ENCODE measurements at places on chromosomes 1 and 21. TPM values are rescaled to one million over a fixed set of nuclear protein-coding genes. Genes with fewer than 3 reads are reported as not detected.

Gene TMPRSS15
- total RNA-seq = not detected

Gene GUCA2A
- not detected for total RNA-seq

Gene PIK3C2B
- 31.5 TPM for total RNA-seq

Gene PLCH2
- 0.16 TPM for total RNA-seq

Gene LDLRAD2
- not detected for total RNA-seq

Gene C1orf115
- total RNA-seq = 44.6 TPM

DNA sequence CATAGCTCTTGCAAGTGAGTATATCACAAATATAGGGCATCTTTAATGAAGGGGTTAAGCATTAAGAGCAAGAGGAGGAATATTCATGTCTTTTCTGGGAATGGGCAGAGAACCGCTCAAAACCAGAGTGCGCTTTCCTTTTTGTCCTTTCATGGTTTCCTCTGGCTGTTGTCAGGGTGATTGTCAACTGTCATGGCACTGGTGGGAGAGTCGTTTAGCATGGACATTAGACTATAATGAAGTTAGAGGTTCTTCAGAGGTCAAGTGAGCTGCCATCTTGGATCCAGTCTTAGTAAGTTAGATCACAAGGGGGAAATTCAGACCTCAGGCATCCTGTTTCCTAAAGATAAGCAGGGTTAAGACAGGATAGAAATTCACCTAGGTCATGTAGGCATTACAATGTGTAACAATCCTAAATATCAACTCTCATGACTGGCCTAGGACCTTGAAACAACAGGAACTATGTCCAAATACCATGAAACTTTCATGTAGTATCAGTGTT, 12.1 kb upstream of the COA6 start:
- no peak for DNase-seq
- H3K27ac ChIP-seq = no peak overlapping the region
- H3K27me3 ChIP-seq = no peaks in the 10 kb centered on the region
- no peaks in the 10 kb centered on the region for H3K4me1 ChIP-seq
- no peaks in the 10 kb centered on the region for H3K36me3 ChIP-seq
- no peak overlapping the region for H3K4me3 ChIP-seq

DNA sequence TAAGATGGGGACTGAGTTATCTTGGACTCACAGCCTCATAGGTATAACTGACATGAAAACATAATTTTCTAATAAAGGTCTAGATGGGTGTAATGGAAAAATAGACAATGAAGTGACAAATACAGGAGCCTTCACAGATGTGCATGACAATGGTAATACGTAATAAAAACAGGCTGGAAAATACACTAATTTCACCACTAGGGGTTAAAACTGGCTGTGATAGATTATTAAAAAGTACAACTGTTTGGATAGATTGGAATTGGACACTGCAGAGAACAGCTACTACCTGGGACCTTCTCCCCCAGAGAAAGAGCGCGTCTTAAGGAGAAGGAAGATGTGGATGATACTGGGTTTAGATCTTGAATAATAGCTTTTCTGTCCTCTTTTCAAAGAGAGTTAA, 9.8 kb downstream of the KAZN start:
- no peak overlapping the region for H3K27ac ChIP-seq
- H3K4me3 ChIP-seq = no peak overlapping the region
- no peak for DNase-seq
- H3K4me1 ChIP-seq = no peaks in the 10 kb centered on the region

- no peaks in the 10 kb centered on the region for H3K27me3 ChIP-seq
- H3K4me3 ChIP-seq = no peak overlapping the region
- DNase-seq = no peak
- no peaks in the 10 kb centered on the region for H3K36me3 ChIP-seq
These were observed 26.0 kb upstream of the KCNA3 start for GRCh38 chr1:110700767-110701166.

DNA sequence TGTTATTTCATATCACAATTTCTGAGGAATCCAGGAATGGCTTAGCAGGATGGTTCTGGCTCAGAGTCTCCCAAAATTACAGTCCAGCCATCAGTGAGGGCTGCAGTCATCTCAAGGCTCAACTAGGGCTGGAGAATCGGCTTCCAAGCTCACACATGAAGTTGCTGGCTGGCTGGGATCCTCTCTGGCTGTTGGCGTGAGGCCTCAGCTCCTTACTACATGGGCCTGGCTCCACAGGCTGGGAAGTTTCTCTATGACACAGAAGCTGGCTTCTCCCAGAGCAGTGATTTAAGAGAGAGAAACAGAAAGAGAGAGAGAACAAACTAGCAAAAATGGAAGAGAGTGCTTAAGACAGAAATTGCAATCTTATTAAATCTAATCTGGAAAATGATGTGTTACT, 38.8 kb upstream of the RGS8 start:
- no peaks in the 10 kb centered on the region for H3K36me3 ChIP-seq
- H3K4me3 ChIP-seq = no peak overlapping the region
- no peaks in the 10 kb centered on the region for H3K4me1 ChIP-seq
- H3K27me3 ChIP-seq = no peaks in the 10 kb centered on the region

DNA sequence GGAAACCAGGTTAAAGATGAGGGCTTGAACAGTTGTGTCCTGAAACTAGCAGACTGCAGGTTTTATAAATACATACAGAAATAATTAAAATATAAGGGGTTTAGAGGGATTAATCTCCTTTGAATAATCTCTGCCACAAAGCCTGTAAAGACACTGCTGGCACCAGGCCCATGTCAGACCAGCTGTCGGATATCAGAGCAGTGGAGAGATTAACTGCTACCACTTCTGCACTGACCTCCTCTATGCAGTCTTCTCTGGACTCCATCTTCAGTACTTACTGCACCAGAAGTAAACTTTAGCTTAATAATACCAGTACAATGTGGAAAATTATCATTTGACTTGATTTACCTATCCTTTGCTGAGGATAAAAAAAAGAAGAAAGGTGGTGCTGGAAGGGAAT, 128.6 kb downstream of the LHX4 start:
- H3K36me3 ChIP-seq = no peaks in the 10 kb centered on the region
- H3K27ac ChIP-seq = no peak overlapping the region
- no peaks in the 10 kb centered on the region for H3K4me1 ChIP-seq
- DNase-seq = no peak

DNA sequence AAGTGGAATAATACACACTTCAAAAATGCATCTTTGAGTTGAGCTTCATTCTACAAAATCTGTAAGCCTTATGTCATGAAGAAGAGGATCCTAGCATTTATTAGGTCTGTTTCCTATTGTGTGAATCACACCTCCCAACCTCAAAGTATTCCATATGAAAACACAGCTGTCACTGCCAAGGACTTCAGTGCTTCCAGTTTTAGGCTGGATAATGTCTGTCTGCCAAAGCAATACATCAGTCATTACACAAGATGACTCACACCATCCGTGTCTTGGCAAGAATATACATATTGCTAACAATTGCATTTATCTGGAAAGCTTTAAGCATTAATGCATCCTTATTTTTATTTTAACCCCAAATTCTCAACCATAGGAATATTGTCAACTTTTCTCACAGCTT, 125.7 kb upstream of the TMPRSS15 start:
- H3K4me3 ChIP-seq = no peak overlapping the region
- DNase-seq = no peak
- no peak overlapping the region for H3K27ac ChIP-seq
- no peaks in the 10 kb centered on the region for H3K4me1 ChIP-seq

DNA sequence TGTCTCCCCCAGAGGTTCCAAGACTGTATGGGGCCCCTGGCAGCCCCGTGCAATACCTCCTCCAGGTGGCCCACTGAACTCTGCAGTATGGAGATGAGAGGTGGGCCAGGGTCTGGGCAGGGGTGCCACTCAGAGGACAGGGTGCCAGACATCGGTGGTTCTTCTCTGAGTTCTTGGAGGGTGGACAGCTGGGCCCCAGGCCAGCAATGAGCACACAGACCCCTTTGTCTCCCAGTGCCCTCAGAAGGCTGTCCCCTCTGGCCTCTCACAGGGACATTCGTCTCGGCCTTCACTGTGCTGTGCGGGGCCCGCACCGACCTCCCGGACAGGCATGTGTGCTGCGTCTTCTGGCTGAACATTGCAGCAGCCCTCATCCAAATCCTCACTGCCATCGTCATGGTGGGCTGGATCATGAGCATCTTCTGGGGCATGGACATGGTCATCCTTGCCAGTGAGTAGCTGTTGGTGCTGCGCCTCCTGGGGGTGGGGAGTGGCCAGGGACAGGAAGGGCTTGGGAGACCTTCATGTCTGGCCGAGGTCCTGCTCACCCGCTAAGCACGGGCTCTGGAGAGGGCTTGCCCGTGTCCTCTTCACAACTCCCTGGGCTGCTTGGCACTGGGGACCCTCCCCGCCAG, 48.1 kb downstream of the STUM start:
- no peaks in the 10 kb centered on the region for H3K4me1 ChIP-seq
- no peaks in the 10 kb centered on the region for H3K27me3 ChIP-seq
- H3K4me3 ChIP-seq = no peak overlapping the region
- H3K36me3 ChIP-seq = no peaks in the 10 kb centered on the region

- H3K27ac ChIP-seq = no peak overlapping the region
- DNase-seq = no peak
- H3K4me1 ChIP-seq = peaks cover 7% of the 10 kb centered on the region
- H3K36me3 ChIP-seq = no peaks in the 10 kb centered on the region
- H3K4me3 ChIP-seq = no peak overlapping the region
These were observed 4.9 kb downstream of the WNT9A start for GRCh38 chr1:227942716-227943261.

DNA sequence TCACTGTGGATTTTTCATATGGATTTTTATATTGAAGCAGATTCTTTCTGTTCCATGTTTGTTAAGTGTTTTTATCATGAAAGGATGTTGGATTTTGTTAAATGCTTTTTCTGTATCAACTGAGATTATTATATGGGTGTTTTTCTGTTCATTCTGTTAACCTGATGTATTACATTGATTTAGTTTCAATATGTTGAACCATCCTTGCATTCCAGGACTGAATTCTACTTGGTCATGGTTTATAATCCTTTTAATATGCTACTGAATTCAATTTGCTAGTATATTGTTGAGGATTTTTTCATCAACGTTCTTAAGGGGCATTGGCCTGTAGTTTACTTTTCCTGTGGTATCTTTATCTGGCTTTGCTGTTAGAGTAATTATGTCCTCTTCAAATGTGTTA, 55.8 kb downstream of the CCDC30 start:
- no peaks in the 10 kb centered on the region for H3K4me1 ChIP-seq
- no peaks in the 10 kb centered on the region for H3K27me3 ChIP-seq
- peaks cover 6% of the 10 kb centered on the region for H3K36me3 ChIP-seq

- H3K4me1 ChIP-seq = no peaks in the 10 kb centered on the region
- DNase-seq = peak; percentile 27
- H3K36me3 ChIP-seq = no peaks in the 10 kb centered on the region
- H3K4me3 ChIP-seq = no peak overlapping the region
These were observed 184.5 kb upstream of the KAZN start for GRCh38 chr1:14413819-14414490.

- H3K27me3 ChIP-seq = no peaks in the 10 kb centered on the region
- no peaks in the 10 kb centered on the region for H3K36me3 ChIP-seq
- no peaks in the 10 kb centered on the region for H3K4me1 ChIP-seq
- H3K4me3 ChIP-seq = no peak overlapping the region
These were observed 32.1 kb downstream of the TP53BP2 start for GRCh38 chr1:223813645-223814044.
